ENCODE measurements at places on chromosomes 5 and 9. TPM values are rescaled to one million over a fixed set of nuclear protein-coding genes. Genes with fewer than 3 reads are reported as not detected.

- no peak for DNase-seq
- H3K4me3 ChIP-seq = no peak overlapping the region
- H3K36me3 ChIP-seq = no peaks in the 10 kb centered on the region
- H3K4me1 ChIP-seq = no peaks in the 10 kb centered on the region
- no peaks in the 10 kb centered on the region for H3K27me3 ChIP-seq
Measured at GRCh38 chr5:82296929-82297328, 18.8 kb upstream of the RPS23 start.

Gene PCDHA9
- not detected for total RNA-seq

DNA sequence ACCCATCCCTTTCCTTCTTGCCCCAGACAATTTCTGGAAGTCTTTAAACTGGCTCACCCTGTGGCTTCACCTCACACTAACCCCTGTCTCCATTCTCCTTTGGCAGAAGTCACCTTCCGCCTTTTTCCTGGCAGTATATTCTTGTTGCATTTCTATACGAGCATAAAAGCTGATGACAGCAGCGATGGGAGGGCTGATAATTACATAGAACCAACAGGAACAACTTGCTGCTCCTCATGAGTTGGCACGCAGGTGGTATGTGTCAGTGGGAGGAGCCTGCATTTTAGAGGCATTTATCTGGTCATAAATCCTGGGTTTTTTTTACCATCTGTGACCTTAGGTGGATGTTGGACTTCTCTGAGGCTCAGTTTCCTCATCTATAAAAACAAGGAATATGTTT, 61.4 kb upstream of the CKMT2 start:
- no peaks in the 10 kb centered on the region for H3K27me3 ChIP-seq
- no peak overlapping the region for H3K4me3 ChIP-seq
- H3K27ac ChIP-seq = no peak overlapping the region
- no peaks in the 10 kb centered on the region for H3K4me1 ChIP-seq
- no peak for DNase-seq

Gene SLC25A2
- total RNA-seq = 0.31 TPM

DNA sequence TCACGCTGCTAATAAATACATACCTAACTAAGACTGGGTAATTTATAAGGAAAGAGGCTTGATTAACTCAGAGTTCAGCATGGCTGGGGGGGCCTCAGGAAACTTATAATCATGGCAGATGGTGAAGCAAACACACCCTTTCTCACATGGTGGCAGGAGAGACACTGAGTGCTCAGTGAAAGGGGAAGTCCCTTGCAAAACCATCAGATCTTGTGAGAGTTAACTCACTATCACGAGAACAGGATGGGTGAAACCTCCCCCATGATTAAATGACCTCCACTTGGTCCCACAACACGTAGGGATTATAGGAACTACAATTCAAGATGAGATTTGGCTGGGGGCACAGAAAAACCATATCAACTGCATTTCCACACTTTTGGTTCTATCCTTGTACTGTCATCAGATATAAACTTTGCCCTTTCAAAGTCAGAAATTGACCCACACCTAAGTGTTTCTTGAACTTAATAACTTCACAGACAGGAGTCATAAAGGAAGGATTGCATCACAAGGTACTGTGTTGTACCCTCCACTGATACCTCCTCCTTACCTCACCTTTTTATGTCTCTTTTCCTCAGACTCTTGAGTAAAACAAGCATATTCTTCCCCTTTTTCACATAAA, 319.1 kb upstream of the PIK3R1 start:
- no peak for DNase-seq
- no peaks in the 10 kb centered on the region for H3K27me3 ChIP-seq
- no peaks in the 10 kb centered on the region for H3K36me3 ChIP-seq
- H3K27ac ChIP-seq = no peak overlapping the region
- H3K4me3 ChIP-seq = no peak overlapping the region

Gene ZNF462
- 4.0 TPM for total RNA-seq

Gene ZNF454
- total RNA-seq = 0.27 TPM

DNA sequence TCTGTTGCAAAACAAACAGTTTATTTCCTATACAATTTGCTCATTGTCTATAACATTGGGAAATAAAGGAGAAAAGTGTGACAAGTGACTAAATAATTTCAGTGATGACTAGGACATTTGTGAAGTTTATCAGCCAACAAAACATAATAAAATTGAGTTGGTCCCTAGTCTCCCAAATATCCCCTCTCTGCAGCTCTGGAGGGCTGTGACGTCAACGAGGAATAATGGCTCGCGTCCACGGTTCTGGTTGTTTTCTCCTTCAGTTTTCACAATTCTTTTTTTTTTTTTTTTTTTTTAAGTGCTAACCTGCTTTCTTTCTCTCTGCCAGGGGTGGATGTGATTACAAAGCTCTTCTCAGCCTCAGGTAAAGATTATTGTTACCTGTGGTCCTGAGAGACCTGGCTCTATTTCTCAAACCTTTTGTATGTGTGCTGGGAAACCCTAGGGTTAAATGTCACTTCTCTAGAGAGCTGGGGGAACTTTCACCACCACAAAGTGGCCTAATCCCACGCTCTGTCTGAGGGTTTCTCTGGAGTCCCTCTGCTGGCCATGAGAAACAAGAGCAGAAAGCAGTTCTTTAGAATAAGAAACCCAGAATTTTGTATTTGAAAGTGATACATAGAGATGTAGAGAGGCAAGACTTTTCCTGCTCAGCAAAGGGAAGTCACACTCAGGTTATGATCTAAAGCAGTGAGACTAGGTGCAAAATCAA, 36.2 kb upstream of the ANKRD55 start:
- H3K36me3 ChIP-seq = no peaks in the 10 kb centered on the region
- no peaks in the 10 kb centered on the region for H3K4me1 ChIP-seq
- H3K27ac ChIP-seq = no peak overlapping the region
- no peaks in the 10 kb centered on the region for H3K27me3 ChIP-seq
- H3K4me3 ChIP-seq = no peak overlapping the region

GRCh38 chr9:5509573-5509972, 758 bp upstream of the PDCD1LG2 start:
- H3K4me1 ChIP-seq = no peaks in the 10 kb centered on the region
- DNase-seq = no peak
- H3K36me3 ChIP-seq = no peaks in the 10 kb centered on the region
- H3K4me3 ChIP-seq = no peak overlapping the region
- H3K27me3 ChIP-seq = no peaks in the 10 kb centered on the region

- H3K4me1 ChIP-seq = no peaks in the 10 kb centered on the region
- no peak overlapping the region for H3K27ac ChIP-seq
- H3K27me3 ChIP-seq = no peaks in the 10 kb centered on the region
- no peaks in the 10 kb centered on the region for H3K36me3 ChIP-seq
- H3K4me3 ChIP-seq = no peak overlapping the region
Measured at GRCh38 chr5:150120062-150120441, 33.7 kb upstream of the CSF1R start.

DNA sequence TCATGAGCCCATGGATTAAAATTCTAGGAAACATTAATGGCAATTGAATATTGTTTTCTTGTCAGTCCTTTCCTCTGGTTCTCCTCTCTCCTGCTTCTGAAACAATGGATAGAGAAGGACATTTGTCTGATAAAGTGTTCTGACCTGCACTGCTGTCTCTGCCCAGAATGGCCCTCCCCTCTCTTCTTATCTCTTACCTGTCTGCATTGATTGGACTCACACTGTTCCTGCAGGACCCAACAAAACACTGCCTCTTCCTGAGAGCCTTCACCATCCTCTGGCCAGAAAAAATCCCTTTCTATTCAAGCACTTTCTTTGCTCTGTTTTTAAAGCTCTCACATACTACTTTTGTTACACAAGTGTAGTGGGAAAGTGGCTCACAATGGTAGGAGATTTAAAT, 143.8 kb upstream of the DHFR start:
- H3K4me3 ChIP-seq = no peak overlapping the region
- H3K27ac ChIP-seq = no peak overlapping the region
- no peaks in the 10 kb centered on the region for H3K4me1 ChIP-seq
- no peaks in the 10 kb centered on the region for H3K27me3 ChIP-seq
- peaks cover 2% of the 10 kb centered on the region for H3K36me3 ChIP-seq

Gene PROB1
- 0.37 TPM for total RNA-seq

Gene SPATA31A3
- total RNA-seq = not detected

DNA sequence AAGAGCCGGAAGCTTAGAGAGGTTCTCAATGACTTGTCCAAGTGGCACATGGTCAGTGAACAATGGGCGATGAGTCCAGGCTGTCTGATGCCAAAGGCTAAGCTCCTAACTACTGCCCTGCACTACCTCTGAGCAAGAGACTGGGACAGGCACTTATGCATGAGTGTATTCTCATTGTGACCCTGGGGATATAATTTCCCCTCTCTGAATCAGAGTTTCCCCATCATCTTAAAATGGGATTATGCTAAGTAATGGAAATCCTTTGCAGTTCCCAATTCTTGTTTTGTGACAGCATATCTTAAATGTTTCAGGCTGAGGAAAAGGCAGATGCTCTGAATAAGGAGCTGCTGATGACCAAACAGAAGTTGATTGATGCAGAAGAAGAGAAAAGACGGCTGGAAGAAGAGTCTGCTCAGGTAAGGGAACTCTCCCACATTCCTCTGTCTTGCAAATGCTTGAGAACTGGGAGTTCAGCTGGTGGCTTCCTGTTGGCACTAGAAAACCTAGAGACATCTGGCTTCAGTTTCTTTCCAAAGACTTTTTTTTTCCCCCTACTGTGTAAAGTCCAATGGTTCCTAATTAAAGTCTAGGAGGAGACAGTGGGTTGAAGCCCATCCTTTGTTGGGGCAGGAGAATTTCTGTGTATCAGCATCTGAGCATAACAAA, 64.1 kb downstream of the GPR21 start:
- DNase-seq = no peak
- no peak overlapping the region for H3K27ac ChIP-seq
- H3K4me1 ChIP-seq = peaks cover 2% of the 10 kb centered on the region
- H3K36me3 ChIP-seq = peaks cover 2% of the 10 kb centered on the region
- no peaks in the 10 kb centered on the region for H3K27me3 ChIP-seq

Measured in right lobe of liver (tissue), 6 donors.